Kidney tubule cell (primary cell): ENCODE measurements at places on chromosomes 5 and 9.

DNA sequence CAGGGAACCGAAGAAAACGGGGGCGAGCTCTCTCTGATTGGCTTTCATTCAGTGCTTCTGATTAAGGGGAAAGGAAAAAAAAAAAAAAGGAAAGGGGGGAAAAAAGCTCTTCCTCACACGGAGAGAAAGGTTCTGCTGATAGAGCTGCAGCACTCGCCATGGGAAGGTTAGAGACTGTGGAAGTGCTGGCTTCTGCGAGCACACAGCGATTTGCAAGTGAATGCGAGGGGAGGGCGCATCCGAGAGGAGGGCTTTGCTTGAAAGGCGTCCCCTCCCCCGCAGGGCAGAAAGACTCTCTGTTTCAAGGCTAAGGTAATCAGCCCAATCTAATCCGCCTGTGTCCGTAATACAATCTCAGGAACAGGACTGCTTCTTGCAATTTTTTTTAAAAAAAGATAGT lies at the start of gene CDH10:
TSS of gene CDH10 (minus strand) at position 218 of the 400 bp plus-strand sequence. CDS start 51,488 bp downstream, outside the sequence.
- no peak for DNase-seq

GRCh38 chr9:21287280-21287679 lies 17.8 kb downstream of the IFNA5 start:
- no peak for DNase-seq

- DNase-seq: peak; percentile 61
These were observed 31.7 kb upstream of the KCNMB1 start for GRCh38 chr5:170420806-170421412.

DNA sequence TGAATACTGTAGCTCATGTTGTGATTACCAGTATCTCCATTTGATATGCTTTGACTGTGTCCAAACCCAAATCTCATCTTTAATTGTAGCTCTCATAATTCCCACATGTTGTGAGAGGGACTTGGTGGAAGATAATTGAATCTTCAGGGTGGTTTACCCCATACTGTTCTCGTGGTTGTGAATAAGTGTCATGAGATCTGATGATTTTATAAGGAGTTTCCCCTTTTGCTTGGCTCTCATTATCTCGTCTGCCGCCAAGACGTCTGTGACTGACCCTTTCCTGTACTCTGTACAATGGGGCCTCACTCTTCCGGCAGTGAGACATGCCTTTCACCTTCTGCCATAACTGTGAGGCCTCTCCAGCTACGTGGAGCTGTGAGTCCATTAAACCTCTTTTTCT lies 59.3 kb downstream of the TRIO start:
- DNase-seq: peak; percentile 47

DNA sequence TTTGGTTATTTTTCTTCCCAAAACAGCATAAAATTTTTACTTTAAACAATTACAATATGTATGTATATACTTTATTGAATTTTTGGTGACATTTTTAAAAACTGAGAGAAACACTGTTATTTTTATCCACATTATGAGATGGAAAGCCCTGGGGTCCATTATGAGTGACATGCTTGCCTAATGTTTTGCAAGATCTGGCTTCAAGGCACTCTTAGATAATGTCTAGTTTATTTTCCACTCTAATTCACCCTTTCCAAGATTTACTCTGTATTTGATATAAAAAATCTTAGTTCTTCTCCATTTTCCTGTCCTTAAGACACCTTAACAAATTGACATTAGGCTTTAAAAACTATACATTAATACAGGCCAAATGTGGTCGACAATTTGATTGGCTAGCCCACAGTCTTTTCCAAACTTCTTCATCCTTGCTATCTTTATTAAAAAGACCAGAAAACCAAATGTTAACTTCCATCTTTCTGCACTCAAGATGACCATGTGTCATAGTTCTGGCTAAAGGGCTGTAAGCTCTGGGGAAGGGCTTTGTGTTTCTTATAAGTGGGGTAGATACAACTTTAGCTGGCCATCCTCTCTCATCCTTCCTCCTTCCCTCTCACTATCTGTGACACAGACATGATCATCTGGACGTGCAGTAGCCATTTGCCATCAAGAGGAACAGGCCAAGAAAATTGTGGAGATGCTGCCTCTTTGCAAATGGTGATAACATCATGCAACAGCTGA lies 561.1 kb downstream of the PDE4D start:
- no peak for DNase-seq

DNA sequence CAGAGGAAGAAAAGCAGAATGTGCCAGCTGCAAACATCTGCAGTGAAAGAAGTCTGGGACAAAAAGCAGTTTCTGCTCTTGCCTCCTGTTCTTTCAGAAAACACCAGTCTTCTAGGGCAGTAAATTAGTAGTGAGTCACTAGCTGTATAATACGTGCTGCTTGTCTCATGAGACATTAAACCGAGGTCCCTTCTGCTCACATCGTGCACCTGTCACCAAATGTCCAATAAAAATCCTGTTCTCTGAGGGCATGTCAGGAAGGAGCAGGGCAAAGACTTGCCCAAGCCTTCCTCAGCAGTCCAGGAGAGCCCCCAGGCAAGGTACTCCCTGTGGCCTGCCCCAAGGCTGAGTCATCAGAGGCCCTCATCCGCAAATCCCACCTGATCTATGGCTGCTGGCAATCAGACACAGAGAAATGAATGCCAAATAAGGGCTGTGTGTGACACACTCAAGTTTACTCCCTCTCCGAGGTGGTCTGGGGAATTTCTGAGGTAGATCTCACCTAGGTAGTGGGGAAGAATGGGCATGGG lies 255.3 kb upstream of the SMARCA2 start:
- peak; percentile 59 for DNase-seq

GRCh38 chr5:57435701-57436134 lies 46.9 kb downstream of the ACTBL2 start:
- peak; percentile 88 for DNase-seq

DNA sequence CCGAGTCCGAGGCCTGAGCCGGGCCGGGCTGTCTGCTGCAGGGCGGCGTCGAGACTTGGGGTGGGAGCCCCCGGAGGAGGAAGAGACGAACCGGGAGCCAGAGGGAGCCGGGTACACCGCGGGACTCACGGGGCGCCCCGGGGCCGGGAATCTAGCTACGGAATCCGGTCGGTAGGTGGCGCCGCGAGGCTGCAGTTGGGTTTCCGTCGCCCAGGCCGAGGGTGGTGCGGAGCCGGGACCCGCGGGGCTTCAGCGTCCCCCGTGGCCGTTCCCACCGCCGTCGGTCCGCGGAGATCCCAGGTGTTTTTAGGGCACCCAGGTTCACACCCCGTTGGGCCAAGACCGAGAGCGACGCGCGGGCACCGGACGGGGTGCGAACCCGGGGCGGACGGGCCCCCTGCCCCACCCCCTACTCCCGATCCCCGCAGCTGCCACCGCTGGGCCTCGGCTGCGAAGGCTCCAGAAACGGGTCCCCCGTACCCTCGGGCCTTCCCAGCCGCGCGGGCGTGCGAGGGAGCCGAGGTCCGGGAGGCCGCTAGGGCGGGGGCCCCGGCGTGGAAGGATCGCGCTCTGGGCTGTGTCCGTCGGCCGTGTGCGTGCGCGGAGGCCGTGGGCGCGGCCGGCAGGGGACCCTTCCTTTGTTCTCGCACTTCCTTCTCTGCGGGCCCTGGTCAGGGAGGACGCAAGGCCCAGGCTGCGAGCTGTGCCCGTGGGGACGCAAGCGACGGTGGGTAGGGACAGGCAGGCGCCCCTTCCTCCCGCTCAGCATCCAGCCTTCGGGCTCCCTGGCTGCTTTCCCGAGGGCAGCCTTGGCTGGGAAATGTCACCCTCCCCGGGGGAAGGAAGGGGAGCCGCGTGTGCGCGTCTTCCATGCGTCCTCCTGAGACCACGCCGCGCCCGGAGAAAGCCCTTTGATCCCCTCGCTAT lies 146.6 kb downstream of the GAPVD1 start:
- DNase-seq: peak; percentile 72
